ENCODE measurements at places on chromosomes 2 and 18. TPM values are rescaled to one million over a fixed set of nuclear protein-coding genes. Genes with fewer than 3 reads are reported as not detected.

Gene PDCD1
- total RNA-seq = not detected

Gene FOXD4L1
- total RNA-seq = not detected

Gene SRD5A2
- total RNA-seq = under 0.01 TPM

Gene KCNG2
- total RNA-seq = not detected

Gene CHRNA1
- total RNA-seq = under 0.01 TPM

Gene SULT1C4
- not detected for total RNA-seq

Gene TFPI
- 274 TPM for total RNA-seq

Gene SCTR
- total RNA-seq = not detected

Gene RBM44
- total RNA-seq = 0.37 TPM

Gene SLC23A3
- 0.73 TPM for total RNA-seq

Gene HMSD
- total RNA-seq = not detected

Gene ZNF804A
- under 0.01 TPM for total RNA-seq

Gene NOSTRIN
- total RNA-seq = 0.20 TPM

Gene ANKRD44
- 4.4 TPM for total RNA-seq

Gene KCNIP3
- total RNA-seq = 3.1 TPM

Gene MAPK4
- total RNA-seq = not detected

Gene NGEF
- total RNA-seq = 6.2 TPM

Gene SLC9A4
- total RNA-seq = not detected

Gene SLC30A3
- total RNA-seq = not detected

Gene CAPN14
- total RNA-seq = under 0.01 TPM

Gene IGFBP5
- total RNA-seq = 106 TPM

Gene CCDC74B
- 2.2 TPM for total RNA-seq

Gene ANKMY1
- 11.0 TPM for total RNA-seq

Gene TEX44
- not detected for total RNA-seq

Gene OR6B2
- total RNA-seq = not detected

Gene DPP10
- not detected for total RNA-seq

Gene DTYMK
- total RNA-seq = 45.2 TPM

Gene POTEE
- total RNA-seq = not detected

Gene PLEKHH2
- 4.3 TPM for total RNA-seq

Gene PDE11A
- not detected for total RNA-seq

Gene DSG4
- total RNA-seq = not detected

Gene NR4A2
- 0.39 TPM for total RNA-seq

Gene MATN3
- total RNA-seq = 0.73 TPM

Gene C1D
- 18.4 TPM for total RNA-seq

Gene CNGA3
- total RNA-seq = under 0.01 TPM

Gene SERPINB4
- under 0.01 TPM for total RNA-seq

Gene ACSL3
- 192 TPM for total RNA-seq

Gene TUBA3E
- total RNA-seq = not detected

Gene TLX2
- total RNA-seq = under 0.01 TPM

Gene RAB6C
- total RNA-seq = not detected

Gene TAF4B
- total RNA-seq = 12.3 TPM

Gene FAP
- 134 TPM for total RNA-seq

Gene SLC14A1
- under 0.01 TPM for total RNA-seq

Gene FZD7
- total RNA-seq = 7.0 TPM

Gene TMEFF2
- total RNA-seq = 3.7 TPM

Gene DSG1
- total RNA-seq = not detected

Gene WDR7
- 28.0 TPM for total RNA-seq

Gene CGREF1
- total RNA-seq = 14.3 TPM

Gene BCL11A
- not detected for total RNA-seq

Gene SGPP2
- not detected for total RNA-seq

Gene ARHGAP25
- total RNA-seq = not detected

Gene TUBA4B
- not detected for total RNA-seq

Gene LONRF2
- under 0.01 TPM for total RNA-seq

Gene SP5
- not detected for total RNA-seq

Gene TMEM178A
- 0.39 TPM for total RNA-seq

Gene ICA1L
- 4.0 TPM for total RNA-seq

All from subcutaneous preadipocyte (primary cell).